ENCODE measurements at places on chromosomes 13 and 19.

DNA sequence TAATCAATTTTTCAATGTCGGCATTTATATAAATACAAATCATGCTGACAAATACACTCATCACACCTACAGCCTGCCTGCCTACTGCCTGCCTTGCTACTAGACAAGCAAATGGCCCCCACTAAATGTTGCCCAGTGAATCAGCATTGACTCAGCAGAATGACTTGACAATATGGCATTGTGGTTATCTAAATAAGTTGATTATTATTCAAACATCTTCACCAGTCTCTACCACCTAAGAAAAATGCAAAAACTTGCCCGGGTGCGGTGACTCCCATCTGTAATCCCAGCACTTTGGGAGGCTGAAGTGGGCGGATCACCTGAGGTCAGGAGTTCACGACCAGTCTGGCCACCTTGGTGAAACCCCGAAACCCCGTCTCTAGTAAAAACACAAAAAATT, 296.1 kb downstream of the PCDH9 start:
- no peak for DNase-seq

GRCh38 chr19:4108767-4109625, 14.9 kb downstream of the MAP2K2 start:
- DNase-seq: peak; percentile 47

DNA sequence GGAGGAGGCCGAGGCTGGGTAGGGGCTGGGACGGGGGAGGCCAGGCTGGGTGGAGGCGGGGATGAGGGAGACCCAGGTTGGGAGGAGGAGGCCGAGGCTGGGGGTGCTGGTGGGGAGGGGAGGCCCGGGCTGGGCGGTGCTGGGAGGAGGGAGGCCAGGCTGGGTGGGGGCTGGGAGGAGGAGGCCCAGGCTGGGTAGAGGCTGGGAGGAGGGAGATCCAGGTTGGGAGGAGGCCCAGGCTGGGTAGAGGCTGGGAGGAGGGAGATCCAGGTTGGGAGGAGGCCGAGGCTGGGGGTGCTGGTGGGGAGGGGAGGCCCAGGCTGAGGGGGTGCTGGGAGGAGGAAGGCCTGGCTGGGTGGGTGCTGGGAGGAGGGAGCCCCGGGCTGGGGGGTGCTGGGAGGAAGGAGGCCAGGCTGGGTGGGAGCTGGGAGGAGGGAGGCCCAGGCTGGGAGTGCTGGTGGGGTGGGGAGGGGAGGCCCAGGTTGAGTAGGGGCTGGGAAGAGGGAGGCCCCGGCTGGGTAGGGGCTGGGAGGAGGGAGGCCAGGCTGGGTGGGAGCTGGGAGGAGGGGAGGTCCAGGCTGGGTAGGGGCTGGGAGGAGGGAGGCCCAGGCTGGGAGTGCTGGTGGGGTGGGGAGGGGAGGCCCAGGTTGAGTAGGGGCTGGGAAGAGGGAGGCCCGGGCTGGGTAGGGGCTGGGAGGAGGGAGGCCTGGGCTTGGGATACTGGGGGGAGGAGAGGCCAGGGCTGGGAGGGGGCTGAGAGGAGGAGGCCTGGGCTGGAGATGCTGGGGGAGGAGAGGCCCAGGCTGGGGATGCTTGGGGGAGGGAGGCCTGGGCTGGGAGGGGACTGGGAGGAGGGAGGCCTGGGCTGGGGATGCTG, 10.7 kb downstream of the TPGS1 start:
- no peak for DNase-seq

GRCh38 chr19:17125728-17126677, 50.4 kb downstream of the MYO9B start:
- peak; percentile 55 for DNase-seq

DNA sequence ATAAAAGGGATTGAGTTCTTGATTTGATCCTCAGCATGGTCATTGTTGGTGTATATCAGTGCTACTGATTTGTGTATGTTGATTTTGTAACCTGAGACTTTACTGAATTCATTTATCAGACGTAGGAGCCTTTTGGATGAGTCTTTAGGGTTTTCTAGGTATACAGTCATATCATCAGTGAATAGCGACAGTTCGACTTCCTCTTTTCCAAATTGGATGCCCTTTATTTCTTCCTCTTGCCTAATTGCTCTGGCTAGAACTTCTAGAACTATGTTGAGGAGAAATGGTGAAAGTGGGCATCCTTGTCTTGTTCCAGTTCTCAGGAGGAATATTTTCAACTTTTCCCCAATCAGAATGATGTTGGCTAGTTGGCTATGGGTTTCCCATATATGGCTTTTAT, 27.0 kb downstream of the POMP start:
- no peak for DNase-seq

GRCh38 chr19:8399681-8400188, 9.6 kb downstream of the RAB11B start:
- DNase-seq: no peak

- peak; percentile 25 for DNase-seq
Observed at GRCh38 chr19:19860756-19861390, 4.8 kb upstream of the ZNF253 start.

DNA sequence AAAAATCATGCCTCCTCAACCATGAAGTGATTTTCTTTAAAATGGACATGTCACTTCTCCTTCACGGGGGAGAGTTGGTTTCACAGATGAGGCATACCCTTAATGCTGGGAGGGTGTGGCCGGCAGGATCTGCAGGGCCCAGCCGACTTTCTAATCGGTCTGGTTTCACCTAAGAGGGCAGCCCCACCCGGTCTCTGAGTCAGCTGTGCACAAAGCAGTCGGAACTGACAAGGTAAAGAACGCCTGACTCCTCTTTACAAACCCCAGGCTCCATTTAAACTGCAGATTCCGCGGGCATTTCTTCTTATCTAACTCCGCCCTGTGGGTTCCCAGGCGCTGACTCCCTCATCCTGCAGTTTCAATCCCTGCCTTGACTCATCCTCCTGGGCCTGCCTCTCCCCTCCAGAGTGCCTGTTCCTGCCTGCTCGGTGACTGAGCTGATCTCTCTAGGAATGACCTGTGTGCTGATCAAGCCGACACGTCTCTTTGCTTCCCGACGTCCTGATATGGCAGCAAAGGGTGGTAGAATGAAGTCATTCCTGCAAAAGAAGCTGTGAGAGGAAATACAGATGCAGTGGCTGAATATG, 63.4 kb downstream of the EFNB2 start:
- DNase-seq: no peak

- no peak for DNase-seq
Observed at GRCh38 chr13:26742691-26743358, 17.8 kb downstream of the GPR12 start.

- DNase-seq: no peak
Observed at GRCh38 chr19:30671622-30672051, 299.5 kb downstream of the ZNF536 start.

GRCh38 chr19:12564016-12564664, 12.9 kb upstream of the ZNF564 start:
- DNase-seq: peak; percentile 89

DNA sequence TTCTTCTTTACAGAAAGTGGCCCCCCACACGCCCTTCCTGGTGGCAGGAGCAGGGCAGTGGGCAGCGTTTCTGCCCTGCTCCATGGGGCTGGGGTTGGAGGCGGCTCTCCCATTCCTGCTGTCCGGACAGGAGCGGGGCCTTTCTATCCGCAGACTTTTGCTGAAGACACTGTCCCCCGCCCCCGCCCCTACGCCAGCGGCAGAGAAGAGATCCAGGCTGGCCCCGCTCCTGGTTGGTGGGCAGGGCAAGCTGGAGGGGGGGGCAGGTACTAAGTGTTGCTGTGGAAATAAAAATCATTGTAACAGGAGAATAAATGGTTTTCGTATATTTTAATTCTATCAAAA, 81.7 kb downstream of the ZNF429 start:
- DNase-seq: no peak

GRCh38 chr13:99399623-99399974, 92.4 kb upstream of the GPR183 start:
- no peak for DNase-seq

- DNase-seq: no peak
Observed at GRCh38 chr13:51786425-51787265, 17.3 kb downstream of the DHRS12 start.

GRCh38 chr19:1251330-1252220, 3.2 kb downstream of the MIDN start:
- peak; percentile 55 for DNase-seq

DNA sequence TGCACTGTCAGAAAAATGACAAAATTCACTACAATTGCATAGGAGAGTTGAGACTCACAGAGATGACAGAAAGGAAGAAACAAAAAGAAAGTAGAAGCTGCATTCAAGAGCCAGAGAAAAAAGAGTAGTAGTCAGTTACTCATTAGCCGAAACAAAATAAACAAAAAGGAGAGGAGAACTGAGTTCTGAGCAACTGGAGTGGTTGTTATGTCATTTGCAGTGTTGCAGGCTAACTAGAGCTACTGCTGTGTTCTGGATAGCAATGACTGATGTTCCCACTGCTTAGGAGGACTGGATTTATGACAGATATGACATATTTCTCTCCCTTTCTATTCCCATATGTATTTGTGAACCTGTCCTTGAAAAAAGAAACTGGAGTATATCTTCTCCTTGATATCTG, 482.6 kb downstream of the RFC3 start:
- DNase-seq: no peak

DNA sequence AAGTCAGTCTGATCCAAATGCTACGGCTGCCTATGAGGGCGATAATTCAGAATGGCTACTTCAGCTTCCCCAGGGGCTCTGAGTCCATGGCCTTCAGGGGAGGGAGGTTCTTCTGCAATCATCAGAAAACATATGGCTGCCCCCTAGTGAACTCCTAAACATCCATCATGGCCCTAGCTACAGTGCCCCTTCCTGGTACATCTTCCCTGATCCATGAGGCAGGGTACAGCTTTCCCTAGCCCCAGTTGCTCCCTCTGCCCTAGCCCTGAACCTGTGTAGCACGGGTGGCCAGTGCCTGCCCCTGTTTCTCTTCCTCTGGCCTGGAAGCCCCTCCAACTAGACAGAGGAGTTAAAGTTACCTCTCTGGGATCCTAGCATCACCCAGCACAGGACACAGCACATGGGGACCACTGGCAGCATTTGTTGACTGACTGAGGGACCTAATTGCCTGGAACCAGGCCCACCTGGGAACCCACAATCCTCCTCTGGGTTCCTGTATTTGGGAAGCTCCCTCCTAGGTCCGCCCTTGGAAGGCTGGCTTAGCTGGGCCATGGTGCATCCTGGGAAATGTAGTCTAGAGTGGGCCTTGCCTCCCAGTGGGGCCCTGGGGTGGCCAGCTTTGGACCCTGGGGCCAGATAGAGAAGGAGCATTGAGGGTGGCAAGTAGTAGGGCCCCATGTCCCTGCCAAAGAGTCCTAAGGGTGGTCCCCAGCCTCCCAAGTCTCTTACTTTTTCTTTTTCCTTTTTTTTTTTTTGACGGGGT, 17.7 kb upstream of the SEMA6B start:
- no peak for DNase-seq

DNA sequence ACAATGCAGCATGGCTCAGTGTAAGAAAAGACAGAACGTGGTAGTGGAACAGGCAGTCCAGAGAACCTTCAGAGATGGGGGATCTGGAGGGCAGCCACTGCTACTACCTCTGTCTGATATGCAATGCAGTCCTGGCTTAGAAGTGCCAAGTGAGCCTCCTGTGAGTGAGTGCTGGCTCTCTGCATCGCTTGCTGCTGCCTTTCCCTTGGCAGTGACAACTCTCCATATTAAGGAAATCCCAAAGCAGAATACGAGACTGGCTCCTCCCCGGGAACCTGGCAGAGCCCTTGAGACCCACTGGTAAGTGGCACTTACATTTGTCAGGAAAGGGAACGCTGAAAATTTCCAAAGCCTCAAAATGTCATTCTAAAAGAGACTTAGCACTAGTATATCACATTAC, 7.5 kb downstream of the DOCK9 start:
- no peak for DNase-seq

DNA sequence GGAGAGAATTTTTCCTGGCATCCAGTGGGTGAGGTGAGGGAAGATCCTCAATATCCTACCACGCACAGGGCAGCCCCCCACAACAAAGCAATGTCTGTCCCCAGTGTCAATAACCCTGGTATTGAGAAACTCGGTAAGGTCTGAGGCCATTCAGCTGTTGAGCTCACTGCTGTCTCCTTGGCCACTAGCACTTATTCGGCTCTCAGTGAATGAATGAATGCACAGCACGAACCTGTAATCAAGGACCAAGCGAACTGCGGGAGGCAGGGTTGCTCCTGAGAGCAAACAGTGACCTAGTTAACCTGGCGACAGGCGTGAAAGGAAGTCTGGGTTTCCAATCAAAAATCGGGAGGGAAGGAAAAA, 640 bp downstream of the ZSCAN5A start:
- DNase-seq: no peak

- DNase-seq: no peak
Observed at GRCh38 chr13:28837111-28837510, 17.0 kb downstream of the MTUS2 start.

DNA sequence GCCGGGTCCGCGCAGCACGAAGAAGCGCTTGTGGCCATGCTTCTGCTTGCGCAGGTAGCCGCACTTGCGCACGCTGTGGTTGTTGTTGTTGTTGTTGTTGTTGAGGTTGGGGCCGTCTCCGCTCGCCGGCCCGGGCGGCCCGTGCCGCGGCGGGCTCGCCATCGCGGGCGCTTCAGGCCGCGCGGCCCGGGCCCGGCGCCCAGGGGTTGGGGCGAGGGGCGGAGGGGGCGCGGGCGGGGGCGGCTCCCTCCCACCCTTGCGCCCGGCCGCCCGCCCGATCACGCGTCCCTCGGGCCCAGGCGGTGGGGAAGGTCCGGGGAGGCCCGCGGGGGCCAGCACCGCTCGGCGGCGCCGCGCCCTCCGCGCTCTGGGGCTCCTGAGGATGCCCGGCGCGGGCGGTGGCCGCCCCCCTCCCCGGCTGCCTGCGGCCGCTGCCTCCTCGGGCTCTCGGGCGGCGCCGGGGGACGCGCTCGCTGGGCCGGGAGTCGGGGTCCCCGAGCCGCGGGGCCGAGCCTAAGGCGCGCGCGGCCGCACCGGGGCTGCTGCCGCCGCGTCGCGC, 412 bp downstream of the IRS2 start:
- DNase-seq: no peak

- DNase-seq: no peak
Observed at GRCh38 chr19:56319991-56320390, 5.4 kb upstream of the ZSCAN5A start.

DNA sequence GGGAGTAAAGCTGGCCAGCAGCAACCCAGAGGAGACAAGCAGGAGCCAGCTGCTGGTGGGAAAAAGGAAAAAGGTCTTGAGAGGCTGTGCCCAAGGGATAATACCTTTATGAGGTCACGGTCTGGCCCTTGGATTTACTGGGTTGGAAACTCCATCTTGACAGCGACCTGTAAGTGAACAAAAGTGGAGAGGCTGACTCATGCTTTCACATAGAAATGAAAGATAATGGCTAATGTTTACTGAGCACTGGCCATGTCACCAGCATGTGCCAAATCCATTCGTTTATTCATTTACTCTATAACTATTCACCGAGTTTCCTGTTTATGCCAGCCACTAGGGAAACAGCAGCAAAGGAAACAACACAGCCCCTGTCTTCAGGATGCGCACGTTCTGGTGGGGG, 4.7 kb downstream of the VRK3 start:
- no peak for DNase-seq

GRCh38 chr13:44770951-44771350, 194.8 kb upstream of the TSC22D1 start:
- DNase-seq: no peak

DNA sequence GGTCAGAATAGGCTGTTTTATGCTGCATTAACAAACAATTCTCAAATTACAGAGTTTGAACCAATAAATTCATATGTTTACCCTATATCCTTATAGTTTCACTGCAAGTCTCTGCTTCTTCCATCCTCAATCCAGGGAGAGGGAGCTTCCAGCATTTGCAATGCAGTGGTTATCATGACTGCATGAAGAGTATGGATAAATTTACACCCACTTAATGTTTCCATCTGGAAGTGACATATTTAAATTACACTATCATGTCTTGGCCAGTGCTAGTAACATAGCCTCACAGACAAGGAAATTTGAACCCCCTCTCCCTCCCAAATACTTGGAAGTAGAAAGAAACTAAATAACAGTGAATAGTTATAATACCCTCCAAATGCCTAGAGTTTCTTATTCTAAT, 33.5 kb upstream of the UFM1 start:
- no peak for DNase-seq

Data from activated T-cell treated with anti-CD3 and anti-CD28 coated beads for 48 hours (primary cell).